ENCODE measurements at places on chromosomes 5 and 9. TPM values are rescaled to one million over a fixed set of nuclear protein-coding genes. Genes with fewer than 3 reads are reported as not detected.

Gene FAM169A
- total RNA-seq, result 3.0 TPM

Gene PCDHGA5
- total RNA-seq, result 5.7 TPM

Gene DAPK1
- total RNA-seq, result 6.3 TPM

DNA sequence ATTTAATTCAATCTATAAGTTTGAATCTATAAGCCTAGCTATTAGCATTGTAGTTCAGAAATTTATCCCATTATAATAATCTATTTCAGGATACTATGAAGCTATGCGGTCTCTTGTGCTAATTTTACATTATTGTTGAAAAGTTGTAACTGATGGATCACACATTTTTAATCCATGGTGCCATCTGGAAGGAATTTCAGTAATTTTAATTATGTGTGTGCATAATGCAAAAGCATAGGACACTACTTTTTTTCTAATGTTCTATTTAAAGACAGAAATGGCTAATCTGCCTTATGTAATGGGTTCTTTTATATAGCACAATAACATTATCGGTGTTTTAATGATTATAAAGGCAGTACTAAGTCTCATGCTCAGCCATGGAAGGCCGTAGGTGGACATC is 90.6 kb downstream of the HOMER1 start:
- no peak for DNase-seq

DNA sequence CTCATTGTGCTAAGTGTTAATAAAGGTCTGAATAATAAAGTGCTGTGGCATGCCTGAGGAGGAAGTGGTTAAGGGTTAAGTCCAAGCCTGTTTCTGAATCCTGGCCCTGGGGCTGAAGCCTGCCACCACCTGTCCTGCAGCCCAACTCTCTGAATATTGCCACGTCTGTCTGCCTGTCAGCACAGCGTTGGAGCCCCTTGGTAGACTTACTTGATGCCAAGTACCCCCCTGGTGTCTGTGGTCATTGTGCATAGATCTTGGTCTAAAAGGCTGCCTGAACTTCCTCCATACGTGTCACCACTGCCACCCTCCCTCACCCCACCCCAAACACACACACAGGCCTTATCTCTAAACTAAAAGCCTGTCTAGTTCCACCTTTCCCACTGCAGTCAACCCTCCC is 35.4 kb upstream of the SLC2A8 start:
- no peak for DNase-seq

- no peak for DNase-seq
Measured at GRCh38 chr5:156794687-156795086, 55.4 kb upstream of the PPP1R2B start.

DNA sequence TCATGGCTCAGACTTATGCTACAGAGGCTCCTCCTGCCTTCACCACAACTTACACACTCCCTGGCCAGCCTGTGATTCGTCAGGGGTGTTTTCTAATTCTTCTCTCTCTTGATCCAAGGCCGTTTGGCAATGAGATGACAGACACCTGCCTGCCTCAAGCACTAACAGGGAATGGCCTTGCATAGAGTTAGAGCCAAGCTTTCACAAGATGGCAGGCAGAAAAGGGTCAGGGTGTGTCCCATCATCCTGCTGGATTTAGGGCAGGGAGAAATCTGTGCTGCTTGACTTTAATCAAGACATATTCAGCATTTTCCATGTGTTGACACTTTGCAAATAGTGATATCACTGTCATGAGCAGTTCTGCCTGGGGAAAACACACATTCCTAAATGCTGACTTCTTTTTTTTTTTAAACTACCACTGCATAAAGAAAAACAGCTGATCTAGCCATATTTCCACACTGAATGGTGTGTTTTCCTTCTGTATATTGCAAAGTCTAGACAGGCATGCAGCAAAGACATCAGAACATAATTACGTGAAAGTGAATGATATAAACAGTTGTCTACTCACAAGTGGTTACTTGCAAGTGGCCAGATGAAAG is 95.0 kb upstream of the SLC25A48 start:
- DNase-seq, result no peak
